Activated CD4-positive, alpha-beta T cell treated with anti-CD3 and anti-CD28 coated beads, Interleukin-2, amount 50 U/mL, for 48 hours (primary cell): ENCODE measurements at places on chromosomes 4 and X.

DNA sequence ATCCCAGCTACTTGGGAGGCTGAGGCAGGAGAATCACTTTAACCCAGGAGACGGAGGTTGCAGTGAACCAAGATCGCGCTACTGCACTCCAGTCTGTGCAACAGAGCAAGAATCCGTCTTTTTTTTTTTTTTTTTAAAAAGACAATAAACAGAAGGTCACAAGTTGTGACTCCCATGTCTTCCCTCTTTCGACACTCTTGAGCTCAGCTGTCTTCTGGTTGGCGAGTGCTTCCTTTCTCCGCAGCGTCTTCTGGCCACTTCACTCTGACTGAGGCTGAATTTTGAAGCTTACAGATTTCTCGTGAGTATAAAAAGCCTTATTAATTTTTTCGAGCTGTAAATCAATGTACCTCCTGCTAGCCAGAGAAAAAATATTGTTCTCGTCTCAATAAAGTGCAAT lies 124.9 kb downstream of the STOX2 start:
- DNase-seq = no peak

GRCh38 chr4:3215256-3215655 lies 33.7 kb upstream of the MSANTD1 start:
- no peak for DNase-seq

- DNase-seq = no peak
Observed at GRCh38 chrX:153623310-153624029, 23.5 kb upstream of the DUSP9 start.

DNA sequence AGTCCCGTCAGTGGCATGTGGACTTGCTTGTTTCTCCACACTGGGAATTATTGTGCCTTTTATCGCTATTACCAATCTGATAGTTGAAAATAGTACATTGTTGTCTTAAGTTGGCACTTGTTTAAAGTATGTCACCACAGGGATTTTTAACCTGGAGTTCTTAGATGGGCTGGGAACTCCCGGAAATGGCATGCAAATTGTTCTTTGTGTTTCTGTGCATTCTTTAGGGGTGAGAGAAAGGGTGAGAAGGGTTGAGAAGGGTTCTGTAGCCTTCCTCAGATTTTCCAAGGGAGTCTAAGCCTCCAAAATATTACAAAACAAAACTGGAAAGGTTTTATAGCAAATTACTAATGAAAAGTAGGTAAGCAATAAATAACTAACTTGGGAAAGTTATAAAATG lies 176.9 kb downstream of the ZIC3 start:
- DNase-seq = no peak

DNA sequence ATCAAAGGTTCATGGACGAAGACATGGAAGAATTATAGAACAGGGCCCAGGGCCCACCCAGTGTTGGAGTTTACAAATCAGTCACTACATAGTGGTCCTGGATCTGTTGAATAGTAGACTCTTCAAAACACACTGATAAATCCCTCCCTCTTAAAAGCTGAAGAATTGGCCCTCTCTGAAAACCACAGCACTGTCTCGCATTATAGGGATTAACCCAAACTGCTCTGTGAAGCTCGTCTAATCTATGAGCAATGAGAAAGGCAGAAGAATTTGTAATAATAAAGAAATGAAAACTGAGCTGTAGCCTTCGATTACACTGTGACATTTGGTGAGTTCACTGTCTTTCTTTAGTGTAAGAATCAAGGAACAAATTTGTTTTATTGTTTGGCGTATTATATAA lies 92.5 kb upstream of the ZFP42 start:
- no peak for DNase-seq

DNA sequence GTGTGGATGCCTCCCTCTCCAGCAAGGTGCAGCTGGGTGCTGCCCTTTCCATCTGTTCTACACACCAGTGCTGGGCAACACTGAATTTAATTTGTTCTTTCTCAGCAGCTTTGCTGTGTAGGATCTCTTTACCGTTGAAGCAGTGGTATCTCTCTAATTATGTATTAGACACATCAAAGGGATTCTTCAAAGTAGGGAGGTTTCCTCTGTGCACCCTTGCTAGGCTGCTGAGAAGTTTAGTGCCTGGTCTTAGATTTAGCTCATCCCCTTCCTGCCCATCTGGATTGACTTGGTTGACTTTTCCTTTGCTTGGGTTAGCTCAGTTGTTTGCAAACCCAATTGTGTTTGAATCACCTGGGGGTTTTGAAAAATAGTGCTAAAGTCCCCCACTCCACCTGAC lies 27.8 kb upstream of the LDB2 start:
- DNase-seq = no peak

GRCh38 chrX:83422836-83423235 lies 85.3 kb upstream of the POU3F4 start:
- DNase-seq = no peak

DNA sequence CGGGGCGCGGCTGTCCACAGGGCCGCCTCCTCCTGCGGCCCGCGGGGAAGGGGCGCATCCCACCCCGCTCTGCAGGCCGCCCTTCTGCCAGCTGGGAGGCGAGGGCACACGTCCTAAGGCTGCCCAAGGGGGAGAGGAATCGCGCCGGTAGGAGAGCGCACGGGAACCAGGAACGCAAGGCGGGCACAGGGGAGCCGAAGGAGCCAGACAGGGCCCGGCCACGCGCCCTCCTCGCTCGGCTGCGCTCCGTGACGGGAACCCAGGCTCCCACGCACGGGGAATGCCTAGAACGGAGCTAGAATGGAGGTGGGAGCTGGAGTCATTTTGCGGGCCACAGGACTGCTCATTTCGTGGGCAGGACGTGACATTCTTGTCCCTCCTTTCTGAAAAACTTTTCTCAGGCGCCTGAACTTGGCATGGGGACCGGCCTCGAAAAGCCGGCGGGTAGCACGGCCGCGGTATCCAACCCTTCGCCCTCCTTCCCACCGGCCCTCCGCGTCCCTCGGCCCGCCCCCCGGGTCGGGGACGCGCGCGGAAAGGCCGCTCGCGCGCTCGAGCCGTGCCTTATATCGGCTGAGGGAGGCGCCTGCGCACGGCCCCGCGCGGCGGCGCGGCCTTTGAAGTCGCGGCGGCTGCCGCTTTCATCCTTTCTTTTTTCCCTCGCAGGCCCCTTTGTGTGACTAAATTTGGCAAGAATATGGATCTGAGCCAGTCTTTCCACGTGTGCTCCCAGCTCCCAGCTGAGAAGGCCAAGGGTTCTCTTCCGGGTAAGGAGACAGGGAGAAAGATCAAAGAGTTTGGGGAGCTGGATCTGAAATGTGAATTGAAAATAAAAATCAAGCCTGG lies 4.2 kb upstream of the LEF1 start:
- DNase-seq = peak; percentile 70

DNA sequence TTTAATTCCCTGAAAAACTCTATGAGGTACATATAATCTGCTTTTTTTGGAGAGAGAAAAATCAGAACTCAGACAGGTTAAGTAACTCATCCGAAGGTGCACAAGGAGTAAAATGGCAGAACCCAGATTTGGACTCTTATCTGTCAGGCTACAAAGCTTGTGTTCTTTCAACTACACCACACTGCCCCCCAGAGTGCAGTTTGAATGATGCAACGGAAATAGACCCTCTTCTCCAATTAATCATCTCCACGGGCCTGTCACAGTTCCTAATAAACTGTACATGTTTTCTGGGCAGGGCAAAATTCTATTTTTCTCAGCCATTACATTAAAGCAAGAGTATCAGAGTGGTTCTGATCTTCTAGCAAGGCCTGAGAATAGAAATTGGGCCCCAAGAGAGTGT lies 35.3 kb upstream of the DCX start:
- DNase-seq = no peak

DNA sequence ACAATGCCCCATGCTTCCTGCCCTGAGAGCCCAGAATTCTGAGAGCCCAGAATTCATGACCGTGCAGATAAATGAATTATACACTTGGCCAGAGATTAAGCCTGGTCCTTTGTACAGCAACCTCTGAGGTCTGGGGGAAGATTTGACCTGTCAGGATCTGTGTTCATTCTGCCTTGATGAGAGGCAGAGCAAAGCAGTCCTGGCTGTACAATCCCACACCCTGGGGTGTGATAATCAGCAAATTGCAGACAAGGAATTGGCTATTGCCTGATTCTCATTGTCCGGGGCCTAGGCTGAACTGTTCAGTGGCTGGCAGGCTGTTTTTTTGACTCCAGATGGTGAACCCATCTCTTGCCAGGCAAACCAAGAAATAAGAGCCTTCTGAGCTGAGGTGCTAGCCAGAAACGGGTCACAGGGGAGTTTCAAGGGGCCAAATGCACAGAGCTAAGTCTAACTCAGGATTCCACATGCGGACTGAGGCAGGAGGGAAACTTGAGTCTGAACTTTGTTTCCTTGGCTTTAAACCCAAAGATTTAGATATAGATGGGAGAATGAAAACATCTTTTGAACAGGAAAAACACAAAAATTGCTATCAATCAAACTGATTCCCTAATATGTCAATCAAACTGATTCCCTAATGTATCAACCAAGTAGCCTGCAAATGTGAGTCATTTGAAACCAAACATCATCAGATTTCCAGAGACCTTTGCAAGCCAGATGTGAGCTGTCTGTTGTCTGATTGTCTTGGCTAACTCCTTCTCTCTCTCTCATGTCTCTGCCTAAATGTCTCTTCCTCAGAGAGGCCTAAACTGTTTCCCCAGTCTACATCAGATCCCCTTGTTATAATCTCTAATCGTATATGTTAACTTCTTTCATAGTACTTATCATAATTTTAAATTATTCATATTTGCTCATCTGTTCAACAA lies 159.3 kb downstream of the ATG4A start:
- no peak for DNase-seq

DNA sequence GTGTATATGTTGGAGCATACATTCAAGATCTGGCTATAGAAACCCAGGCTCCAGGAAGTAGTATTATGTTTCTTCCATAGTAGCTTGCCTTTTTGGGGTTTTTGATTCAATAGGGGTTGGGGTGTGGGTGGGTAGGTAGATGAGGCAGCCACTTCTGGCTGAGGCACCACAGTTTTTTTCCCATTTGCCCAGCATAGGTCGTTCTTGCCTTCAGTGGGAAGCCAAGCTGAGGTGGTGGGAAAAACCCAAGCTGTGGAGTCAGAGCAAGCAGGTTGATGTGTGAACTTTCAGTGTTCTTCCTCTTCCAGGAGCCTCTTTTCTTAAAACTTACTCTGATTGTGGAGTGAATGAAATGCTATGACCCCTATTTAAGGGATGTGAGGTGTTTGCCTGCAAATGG lies 67.0 kb upstream of the RPS6KA3 start:
- peak; percentile 41 for DNase-seq

DNA sequence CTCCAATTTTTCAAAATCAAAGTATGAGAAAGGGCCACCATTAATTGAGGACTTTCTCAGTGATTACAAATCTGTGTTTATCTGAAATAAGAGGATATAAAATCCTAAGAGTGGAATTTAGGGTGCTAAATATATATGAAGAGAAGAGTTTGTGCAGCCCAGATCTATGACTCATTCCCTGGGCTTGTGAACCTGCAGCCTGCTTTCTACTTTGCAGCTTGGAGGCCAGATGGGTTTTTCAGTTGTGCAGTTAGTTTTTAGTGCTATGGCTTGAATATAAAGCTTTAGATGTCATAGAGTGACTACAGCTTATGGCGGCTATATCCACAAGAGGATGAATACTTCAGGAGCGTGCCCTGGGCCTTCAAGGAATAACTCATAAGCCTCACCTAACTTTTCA lies 1391.1 kb downstream of the FSTL5 start:
- no peak for DNase-seq
